Naive thymus-derived CD8-positive, alpha-beta T cell (primary cell): ENCODE measurements at places on chromosomes 13 and 19. TPM values are rescaled to one million over a fixed set of nuclear protein-coding genes. Genes with fewer than 3 reads are reported as not detected.

SMIM44 gene
- total RNA-seq: not detected

BRD4 gene
- total RNA-seq: 180 TPM

CLDN10 gene
- total RNA-seq: not detected

ADM5 gene
- total RNA-seq: 5.1 TPM

ZNF763 gene
- total RNA-seq: 15.7 TPM

ETV2 gene
- 0.55 TPM for total RNA-seq

ZNF433 gene
- total RNA-seq: 4.4 TPM

GRCh38 chr19:38862321-38863059 lies 12.7 kb upstream of the HNRNPL start:
- DNase-seq: no peak

DNA sequence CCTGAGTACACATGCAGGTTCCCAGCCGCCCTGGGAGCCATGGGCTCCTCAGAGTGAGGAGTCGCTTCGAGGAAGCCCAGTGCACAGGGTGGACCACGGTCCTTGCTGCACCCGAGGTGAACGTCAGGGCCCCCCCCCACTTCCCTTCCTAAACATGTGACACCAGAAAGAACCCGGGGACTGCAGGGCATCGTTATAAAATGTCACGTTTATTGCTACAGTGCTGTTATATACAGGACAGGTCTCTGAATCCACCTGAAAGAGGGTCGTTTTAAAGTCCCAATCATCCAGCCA lies 3.8 kb upstream of the UQCR11 start:
- DNase-seq: no peak

GRCh38 chr19:47653856-47654255 lies 44.9 kb downstream of the BICRA start:
- DNase-seq: no peak

- DNase-seq: no peak
These were observed 635.4 kb upstream of the ARGLU1 start for GRCh38 chr13:107203146-107203847.

DNA sequence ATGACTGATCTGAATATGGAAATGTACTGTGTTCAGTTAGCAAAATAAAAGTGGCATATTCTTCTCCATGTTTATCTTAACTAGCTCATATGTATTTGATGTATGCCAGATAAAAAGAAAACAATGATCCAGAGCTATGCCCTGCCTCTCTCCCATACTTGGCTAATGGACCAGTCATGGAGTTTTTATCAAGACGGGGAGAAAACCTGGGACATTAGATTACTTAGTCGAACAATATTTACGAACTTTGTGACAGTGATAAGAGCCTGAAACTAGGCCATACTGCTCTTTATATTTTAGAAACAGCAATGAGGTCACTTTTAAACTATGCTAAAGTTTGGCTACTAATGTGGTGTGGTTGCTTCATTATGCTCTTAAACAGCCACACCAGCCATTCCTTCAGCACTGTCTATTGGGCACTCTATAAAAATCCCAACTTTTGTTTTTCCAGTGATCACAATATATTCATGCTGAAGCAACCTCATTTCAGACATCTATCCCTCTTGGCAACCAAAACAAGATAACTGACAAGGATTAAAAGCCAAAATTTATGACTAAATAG lies 265.0 kb downstream of the FGF14 start:
- DNase-seq: no peak

DNA sequence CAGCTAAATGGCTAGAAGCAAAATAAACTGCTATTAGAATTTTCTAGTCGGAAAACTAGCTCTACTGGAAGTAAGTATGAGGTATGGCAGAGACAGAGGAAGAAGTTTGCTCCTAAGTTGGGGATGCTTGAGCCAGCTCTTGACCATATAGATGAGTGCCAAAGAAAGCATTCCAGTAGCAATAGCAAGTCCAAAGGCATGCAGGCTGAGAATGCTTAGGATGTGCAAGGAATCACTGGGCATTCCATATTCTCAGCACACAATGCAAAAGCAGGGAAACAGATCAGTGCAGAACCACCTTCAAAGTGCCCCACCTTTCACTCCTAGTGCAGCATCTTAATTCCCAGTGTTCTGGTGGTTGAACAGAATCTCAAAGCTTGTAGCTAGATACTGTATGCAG lies 32.9 kb downstream of the SERTM1 start:
- no peak for DNase-seq

- peak; percentile 51 for DNase-seq
These were observed at the start of gene IL12RB1 for GRCh38 chr19:18086590-18087138. Gene IL12RB1, minus strand, starts transcription at chr19:18086934. Its CDS starts 111 bp downstream, at chr19:18086823.

DNA sequence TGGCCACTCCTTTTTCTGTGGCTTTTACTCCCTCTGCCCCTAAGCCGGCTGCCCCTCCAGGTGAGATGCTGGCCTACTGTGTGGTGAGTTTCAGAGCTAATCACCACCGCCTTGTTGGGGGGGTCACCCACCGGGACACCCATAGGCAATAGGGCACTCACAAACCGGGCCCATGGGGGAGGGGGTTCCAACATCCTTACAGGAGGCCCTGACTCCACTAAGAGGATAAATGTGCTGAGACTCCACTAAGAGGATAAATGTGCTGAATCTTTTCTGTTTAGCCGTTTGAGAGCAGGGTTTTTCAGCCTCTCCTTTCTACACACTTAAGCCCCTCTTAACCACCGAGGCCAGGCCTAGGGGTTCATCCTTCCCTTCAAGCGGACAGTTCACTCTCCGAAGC lies 73.7 kb downstream of the SLC15A1 start:
- no peak for DNase-seq

DNA sequence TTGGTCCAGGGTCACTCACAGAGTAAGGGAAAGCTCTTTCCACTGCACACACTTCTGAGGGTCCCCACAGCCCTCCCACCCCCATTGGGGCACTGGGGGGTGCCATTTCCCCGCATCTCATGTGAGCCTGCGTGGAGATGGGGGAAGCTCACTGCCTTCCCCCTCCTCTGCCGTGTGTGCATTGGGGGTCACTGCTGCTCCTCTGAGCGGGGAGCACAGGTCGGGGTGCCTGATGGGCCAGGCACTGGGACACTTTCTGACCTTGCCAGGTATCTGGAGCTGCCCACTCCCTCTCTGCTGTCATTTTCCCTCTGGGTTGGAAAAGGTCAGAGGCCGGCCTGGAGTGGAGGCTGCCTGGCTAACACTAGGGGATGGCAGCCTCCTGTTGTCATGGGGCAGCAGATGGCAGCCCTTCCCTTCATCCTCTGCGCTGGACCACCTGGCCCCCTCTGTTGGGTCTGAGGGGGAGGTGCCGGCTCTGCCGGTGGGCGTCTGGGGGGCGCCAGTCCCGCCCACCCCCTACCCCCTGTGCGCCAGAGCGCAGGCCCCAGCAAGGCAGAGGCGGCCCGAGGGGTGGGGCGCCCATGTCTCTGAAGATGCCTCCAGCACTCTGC lies 9.1 kb downstream of the SSBP4 start:
- no peak for DNase-seq

DNA sequence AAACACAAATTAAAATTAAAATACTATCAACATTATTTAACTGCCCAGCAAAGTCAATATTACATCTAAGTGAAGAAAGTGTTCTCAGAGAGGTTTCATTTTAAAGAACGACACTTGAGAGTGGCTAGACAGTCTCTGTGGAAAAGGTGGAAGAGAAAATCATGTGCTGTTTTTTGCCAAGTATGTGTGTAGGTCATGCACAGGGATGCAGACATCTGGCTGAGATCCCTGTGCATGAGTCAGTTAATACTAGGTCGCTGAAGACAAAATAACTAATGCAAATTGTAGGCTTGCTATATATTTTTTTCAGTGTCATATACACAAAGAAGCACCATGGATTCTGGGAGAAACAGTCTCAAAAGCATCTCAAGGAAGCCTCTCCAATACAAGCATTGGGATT lies 44.3 kb upstream of the ENOX1 start:
- no peak for DNase-seq

- DNase-seq: no peak
These were observed 197.7 kb downstream of the COL4A1 start for GRCh38 chr13:110109140-110109783.

DNA sequence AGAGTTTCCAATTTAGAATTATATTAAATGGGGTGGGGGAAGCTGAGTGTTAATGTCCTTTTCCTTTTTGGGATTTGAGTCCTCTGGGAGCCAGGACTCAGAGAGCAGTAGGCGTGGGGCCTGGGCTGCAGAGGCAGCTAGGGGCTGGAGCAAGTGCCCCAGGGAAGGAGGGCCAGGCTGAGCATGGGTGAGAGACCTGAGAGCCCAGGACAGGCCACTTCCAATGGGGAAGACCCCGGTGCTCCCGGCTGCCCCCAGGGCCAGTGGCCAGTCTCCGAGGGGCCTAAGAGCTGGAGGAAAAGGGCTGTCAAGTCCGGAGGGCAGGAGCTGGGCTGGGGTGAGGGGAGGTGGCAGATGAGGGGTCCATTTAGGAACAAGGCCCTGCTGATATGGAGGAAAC lies 371.5 kb downstream of the ZNF536 start:
- no peak for DNase-seq

DNA sequence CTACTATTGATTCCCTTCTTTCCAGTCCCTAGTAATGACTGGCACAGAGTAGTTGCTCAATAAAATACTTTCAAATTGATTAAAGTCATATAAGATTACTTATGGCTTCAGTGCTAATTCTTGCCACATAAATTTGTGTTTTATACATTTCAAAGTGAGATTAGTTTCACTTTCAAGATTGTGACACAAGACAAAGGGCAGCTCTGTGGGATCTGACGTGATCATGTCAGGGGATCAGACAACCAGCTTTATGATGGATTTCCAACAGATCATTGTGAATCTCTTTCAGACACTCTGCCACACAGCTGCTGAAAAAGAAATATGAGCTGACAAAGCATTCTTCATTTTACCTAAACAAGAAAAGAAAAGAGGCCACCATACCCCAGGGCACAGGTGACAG lies 73.4 kb upstream of the POMP start:
- no peak for DNase-seq

- no peak for DNase-seq
These were observed 52.2 kb downstream of the RFC3 start for GRCh38 chr13:33870046-33870668.

- DNase-seq: no peak
These were observed 19.0 kb downstream of the VSTM2B start for GRCh38 chr19:29544656-29545360.

GRCh38 chr19:5844456-5845433 lies 5.2 kb upstream of the FUT6 start:
- no peak for DNase-seq
